ENCODE measurements at places on chromosomes 7 and 10.

GRCh38 chr10:24132741-24133140, 76.2 kb upstream of the KIAA1217 start:
- no peak for DNase-seq

DNA sequence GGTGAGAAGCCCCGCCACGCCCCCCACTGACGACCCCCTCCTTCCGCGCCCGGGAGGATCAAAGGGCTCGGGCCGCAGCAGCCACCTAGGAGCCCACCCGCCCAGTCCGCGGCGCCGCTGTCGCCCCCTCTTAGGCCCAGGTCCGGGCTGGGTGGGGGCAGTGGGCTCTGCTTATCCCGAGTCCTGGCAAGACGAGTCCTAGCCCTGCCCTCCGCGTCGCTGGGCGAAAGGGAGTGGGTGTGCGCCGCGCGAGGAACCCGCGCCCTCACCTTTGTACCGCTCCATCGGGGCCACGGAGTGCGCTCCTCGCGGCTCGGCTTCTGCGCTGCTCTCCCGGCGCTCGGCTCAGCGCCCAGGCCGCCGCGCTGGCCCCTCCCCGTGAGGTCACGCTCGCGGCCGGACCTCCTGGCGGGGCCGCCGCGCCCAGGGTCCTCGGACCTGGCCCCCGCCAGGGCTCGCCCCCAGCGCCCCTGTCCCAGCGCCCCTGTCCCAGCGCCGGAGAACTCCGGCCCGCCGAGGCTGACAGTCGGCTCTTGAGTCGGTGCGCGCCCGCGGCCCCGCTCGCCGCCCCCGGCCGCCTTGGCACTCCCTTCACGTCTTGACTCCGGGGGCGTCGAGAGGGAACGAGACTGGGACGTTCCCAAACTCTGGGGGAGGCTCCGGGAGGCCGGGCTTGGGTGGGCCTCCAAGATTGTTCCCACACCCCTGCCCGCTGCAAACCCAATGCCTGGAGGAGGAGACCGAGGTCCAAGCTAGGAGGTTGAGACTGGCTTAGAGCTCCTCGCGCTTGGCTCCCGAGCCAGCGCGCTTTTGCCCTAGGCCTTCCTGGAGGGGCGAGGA, at the start of gene AFAP1L2:
Gene AFAP1L2, minus strand, starts transcription at position 332 of the 840 bp plus-strand sequence. Its CDS starts 47 bp downstream, at position 285.
- no peak for DNase-seq

GRCh38 chr7:79971058-79971457, 163.6 kb upstream of the GNAI1 start:
- DNase-seq = no peak

DNA sequence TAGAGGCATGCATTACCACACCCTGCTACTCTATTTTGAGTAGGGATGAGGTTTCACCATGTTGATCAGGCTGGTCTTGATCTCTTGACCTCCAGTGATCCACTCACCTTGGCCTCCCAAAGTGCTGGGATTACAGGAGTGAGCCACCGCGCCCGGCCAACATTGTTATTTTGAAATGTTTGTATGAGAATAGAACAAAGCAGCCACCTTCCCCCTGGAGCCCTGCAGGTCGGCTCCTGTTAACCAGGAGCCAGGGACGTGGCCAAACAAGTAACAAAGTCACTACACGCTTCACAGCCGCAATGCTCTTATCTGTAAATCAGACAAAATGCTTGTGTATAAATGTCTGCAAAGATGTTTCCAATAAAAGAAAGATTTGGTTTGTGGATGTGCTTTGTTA, 295.4 kb downstream of the CNTNAP2 start:
- DNase-seq = no peak

GRCh38 chr10:66927251-66927935, 1.6 kb downstream of the LRRTM3 start:
- DNase-seq = no peak

- no peak for DNase-seq
Observed at GRCh38 chr10:112896722-112897121, 53.3 kb upstream of the TCF7L2 start.

DNA sequence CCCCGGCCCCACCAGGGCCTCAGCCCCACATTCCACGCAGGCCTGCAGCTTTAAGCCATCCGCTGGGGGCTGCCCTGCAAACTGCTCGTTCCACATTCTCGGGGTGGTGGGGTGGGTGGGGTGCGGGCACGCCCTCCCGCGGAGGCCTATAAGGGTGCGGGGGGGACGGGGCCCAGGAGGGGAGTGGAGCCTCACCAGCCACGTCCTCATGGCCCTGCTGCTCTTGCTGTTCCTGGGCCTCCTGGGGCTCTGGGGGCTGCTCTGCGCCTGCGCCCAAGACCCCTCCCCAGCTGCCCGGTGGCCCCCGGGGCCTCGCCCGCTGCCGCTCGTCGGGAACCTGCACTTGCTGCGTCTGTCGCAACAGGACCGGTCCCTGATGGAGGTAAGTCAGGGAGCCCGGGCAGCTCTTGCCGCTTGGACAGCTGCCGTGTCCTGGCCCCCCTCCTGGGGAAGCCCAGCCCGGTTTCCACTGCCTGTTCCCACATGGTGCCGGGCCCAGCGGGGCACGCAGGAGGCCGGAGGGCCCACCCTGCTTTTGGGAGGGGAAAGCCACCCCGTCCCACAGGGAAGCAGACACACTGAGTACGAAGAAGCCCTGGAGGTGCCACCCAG, at the start of gene CYP2W1:
Gene CYP2W1, plus strand, starts transcription at position 178 of the 612 bp plus-strand sequence. Its CDS starts 31 bp downstream, at position 209.
- no peak for DNase-seq

DNA sequence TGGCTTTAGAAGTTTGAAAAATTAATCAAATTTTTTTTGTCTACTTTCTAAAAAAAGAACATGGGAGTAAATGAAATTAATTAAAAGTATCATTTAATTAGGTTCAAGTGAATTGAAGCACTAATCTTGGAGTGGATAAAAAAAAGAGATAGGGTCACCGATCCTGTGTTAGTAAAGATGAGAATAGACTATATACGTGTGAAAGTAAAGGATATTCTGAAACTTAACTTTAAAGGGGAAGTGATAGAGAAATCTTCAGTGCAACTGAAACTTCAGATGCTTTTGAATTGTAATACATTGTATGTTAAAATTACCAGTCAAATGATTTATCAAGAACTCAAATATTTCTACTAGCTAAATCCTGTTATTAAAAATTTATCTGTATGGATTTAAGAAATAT, 4.8 kb downstream of the NHLRC2 start:
- no peak for DNase-seq

- no peak for DNase-seq
Observed at GRCh38 chr10:79101560-79102497, 33.1 kb downstream of the ZMIZ1 start.

DNA sequence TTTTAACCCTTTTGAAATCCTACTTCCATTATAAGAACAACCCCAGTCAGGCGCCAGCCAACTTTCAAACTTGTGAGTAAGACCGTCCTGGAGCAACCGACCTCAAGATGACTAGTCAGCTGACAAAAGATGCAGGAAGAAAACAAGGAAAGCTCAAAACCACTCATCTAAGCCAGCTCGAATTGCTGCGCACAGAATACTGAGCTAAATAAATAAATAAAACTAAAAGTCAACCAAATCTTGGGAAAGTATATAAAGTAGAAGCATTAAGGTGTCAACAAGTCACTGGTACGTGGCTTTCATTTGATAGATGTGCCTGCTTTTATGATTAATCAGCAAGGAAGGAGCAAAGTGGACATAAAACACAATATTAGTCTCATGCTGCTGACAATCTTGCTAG, 1269.8 kb downstream of the XPNPEP1 start:
- no peak for DNase-seq

GRCh38 chr7:1987591-1988532, 244.9 kb downstream of the MAD1L1 start:
- DNase-seq = no peak

DNA sequence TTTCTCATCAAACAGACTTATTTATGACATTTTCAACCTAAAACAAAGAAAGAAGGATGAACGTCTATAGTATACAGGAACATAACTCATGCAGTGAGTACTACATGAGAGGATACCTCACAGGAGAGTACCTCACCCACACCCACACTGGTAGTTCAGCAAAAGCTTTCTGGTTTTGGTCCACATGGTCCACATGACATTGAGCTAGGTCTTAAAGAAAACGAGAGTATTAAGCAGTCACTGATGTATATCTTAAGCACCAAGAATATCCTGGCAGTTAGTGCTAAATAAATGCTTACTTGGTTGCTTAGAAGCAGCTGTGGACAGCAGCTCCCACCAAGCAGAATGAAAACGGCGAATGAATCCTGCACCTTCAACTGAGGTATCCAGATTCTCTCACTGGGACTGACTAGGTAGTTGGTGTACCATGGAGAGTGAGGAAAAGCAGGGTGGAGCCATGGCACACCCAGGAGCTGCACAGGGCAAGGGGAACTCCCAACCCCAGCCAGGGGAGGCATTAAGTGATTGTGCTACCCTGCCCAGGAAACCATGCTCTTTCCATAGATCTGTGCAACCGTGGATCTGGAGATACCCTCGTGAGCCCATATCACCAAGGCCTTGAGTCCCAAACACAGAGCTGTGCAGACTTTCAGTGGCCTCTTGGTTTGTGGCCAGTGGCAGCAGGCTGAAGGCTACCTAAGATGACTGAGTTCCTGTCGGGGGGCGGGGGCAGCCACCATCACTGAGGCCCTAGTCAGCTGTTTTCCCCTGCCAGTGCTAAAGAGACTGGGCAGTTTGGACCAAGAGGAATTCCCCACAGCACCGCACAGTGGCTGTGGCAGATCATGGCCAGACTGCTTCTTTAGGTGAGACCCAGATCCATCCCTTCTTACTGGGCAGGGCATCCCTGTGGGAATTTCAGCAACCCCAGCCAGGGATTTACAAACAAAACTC, 143.4 kb downstream of the SGMS1 start:
- no peak for DNase-seq

DNA sequence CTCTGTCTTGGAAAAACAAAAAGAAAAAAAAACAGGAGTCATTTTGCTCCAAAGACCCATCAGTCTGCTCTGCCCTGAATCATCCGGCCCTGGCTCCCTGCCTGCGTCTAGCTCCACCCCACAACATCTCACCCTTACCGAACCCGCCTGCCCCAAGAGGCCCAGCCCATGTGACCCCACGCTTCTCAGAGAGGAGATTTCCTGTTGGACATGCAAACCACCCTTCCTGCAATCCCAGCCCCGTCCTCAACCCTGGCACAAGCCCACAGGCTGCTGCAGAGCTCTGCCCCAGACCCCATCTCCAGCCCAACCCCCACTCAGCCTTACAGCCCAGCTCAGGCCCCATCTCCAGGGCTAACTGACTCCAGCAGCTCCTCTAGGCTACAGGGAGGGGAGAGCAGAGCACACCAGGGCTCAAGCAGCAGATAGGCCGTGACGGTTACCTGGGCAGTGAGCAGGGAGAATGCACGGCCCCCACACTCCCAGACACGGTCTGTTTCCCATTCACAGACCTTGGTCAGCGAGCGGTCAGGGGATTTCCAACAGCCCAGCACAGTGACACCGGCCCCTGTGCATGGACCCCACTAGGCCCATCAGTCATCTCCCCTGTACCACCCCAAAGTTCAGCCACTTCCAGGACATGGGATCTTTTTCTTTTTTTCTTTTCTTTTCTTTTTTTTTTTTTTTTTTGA, 69.9 kb upstream of the GTF2I start:
- no peak for DNase-seq

DNA sequence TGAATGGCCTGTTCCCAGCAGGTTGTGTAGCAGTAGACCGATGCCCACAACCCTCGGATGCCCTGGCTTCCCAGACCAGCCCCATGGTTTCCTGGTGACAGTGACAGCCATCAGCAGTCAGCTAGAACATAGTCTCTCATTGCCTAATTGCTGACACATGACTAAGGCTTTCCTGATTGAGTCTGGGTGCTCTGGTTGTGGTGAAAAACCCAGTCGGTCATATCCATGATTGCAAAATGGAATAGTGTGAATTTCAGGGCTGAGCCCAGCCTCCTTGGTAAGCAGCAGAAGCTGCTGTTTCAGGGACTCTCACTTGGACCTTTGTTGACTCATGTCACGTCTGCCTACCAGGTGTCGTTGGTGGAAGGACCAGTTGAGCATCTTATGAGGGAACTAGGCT, 36.6 kb downstream of the POR start:
- no peak for DNase-seq

DNA sequence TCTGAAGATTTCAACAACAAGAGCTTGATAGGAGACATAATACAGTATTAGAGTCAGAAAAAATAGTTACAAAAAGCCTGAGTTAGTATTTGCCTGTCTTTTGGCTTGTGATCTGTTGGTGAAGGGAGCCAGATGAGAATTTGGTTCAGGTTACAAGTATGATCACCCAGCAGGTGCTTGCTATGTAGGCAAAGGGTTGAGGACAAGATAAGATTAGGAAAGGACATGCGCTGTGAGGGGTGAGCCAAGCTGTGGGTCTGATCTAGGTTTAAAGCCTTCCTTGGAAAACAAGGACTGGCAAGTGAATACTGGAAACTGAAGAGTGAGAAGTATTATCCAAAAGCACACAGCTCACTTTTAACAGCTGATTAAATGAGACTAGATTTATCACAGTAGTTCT, 28.7 kb upstream of the CD36 start:
- no peak for DNase-seq

- DNase-seq = no peak
Observed at GRCh38 chr7:103573479-103574058, 127.6 kb upstream of the SLC26A5 start.

- DNase-seq = no peak
Observed at GRCh38 chr10:58556516-58557165, 44.0 kb downstream of the BICC1 start.

DNA sequence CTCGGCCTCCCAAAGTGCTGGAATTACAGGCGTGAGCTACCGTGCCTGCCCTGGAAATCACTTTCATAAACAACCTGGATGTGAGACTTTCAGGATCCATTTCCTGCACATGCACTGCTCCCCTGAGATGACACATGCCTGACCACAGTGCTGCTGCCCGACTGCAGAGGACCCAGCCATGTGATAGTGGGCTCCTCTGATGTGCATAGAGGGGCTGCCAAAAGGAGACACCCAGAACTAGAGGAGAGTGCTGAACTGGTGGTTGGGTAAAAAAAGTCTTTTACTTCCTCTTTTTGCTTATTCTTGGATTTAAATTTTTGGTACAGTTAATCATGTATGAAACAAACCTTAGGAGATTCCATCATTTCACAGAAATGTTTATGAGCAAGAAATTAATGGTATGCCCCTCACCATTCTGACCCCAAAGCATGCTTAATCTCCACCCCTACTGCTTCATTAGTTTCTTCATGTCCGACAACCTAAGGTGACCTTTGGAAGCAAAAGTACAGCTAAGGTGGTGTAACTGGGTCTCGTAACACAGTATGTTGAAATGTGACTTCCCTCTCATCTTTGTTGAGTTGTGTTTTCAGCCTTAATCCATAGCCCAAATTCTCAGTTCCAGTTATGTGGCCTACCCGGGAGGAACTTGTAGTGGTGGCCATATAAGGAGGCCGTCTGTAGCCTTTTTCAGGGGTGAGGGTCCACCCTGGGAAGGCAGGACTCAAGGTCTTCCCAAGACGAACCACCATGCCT, 111.1 kb downstream of the RNF216 start:
- DNase-seq = no peak

DNA sequence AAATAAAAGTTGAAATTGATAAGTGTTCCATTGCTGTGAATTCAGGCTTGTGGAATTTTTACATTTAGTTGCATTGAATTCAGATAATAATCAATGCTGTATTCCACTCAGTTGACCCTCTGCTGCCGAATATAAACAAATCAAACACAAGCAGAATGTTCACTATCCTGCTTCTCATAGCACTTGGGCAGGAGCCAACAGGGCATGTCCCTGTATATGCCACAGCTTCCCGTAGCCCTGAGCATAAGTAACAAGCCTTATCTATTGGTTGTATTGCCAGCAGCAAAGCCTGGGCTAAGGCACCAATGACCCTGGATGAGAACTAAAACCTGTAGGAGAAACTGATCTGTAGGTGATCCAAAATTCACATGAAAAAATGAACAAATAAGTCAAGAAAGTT, 145.9 kb downstream of the ARHGAP12 start:
- DNase-seq = no peak

Data from stimulated activated CD8-positive, alpha-beta memory T cell treated with anti-CD3 and anti-CD28 coated beads, Interleukin-2, amount 100 ng/mL, for 1 hour (primary cell).